Activated CD4-positive, alpha-beta T cell treated with anti-CD3 and anti-CD28 coated beads for 24 hours (primary cell): ENCODE measurements at places on chromosomes 6 and 20.

GRCh38 chr6:52284131-52284459 is 447 bp downstream of the MCM3 start:
- no peak for DNase-seq

DNA sequence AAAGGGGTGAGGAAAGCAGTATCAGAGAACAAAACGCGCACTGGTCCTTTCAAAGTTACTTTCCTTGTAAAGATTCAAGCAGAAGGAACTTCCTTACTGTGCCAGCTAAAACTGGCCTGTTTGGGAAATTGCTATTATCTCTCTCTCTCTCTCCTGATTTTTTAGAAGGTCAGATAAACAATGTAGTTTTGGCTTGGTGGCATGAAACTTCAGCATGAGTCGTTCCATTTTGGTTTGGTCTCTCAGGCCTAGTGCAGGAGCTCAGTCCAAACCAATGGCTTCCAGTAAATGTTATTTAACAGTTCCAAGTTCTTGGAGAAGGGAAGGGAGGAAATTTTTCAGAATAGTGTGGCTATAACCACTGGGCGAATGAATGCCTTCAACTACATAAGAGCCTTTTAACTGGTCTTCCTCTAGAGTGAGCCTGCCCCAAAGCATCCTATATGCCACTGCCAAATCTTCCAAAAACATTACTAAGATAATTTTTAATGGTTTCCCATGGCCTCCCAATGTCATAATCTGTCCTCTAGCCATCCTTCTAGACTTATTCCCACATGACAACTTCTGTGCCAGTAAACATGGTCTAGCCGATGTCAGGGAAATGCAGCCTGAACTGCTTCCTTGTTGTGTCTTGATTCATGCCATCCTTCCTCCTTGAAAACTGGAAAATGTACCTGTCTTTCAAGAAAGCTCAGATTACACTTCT is 9.1 kb upstream of the SNX9 start:
- DNase-seq = no peak

DNA sequence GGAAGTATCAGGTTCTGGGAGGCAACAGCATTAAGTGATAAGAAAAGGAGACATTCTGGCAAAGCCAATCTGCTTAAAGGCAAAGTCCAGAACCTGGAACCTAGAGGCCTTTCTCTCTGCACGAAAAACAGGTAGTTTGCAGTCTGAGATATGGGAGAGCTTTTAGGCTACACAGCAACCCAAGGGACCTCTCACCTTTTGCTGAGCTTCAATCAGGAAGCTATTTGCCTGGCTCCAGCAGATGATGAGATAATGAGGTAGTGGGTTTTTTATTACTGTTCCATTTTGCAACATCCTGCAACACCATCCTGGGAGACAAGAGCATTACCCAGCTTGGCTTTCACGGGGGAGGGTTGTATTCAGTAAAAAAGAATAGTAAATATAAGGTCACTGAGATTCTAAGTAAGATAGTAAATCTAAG is 143.1 kb downstream of the ADGRG6 start:
- DNase-seq = no peak

GRCh38 chr6:44805238-44805846 is 417.8 kb downstream of the CDC5L start:
- no peak for DNase-seq

GRCh38 chr6:115969207-115969929 is 91.3 kb downstream of the FRK start:
- DNase-seq = no peak

DNA sequence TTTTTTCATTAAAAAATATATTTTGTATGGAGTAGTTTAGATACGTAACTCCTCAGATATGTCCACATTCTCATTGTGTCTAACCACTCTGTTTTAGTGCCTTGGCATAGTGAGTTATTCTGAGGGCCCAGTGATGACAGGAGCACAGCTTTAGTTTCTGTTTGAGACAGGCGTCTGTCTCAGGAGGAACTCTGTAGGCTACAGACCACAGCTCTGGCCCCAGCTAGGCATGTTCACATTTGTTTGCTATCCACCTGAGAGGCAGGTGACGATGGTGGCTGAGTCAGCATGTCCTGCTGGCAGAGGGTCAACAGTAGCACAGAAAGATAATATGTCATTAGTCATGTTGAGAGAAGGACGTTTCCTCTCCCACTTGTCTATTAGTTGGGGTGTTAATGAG is 16.3 kb downstream of the LRRC1 start:
- DNase-seq = no peak

GRCh38 chr20:13648291-13649228 is 9.8 kb upstream of the TASP1 start:
- no peak for DNase-seq

DNA sequence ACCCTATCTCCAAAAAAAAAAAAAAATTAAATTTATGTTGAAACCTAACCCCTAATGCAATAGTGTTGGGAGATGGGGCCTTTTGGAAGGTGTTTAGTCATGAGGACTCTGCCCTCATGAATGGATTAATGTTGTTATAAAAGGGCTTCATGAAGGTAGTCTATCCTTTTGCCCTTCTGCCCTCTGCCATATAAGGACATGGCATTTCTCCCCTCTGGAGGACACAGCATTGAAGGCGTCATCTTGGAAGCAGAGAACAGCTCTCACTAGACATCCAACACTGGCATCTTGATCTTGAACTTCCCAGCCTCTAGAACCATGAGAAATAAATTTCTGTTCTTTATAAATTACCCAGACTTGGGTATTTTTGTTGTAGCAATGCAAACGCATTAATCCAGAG is 35.4 kb downstream of the PDYN start:
- no peak for DNase-seq

- DNase-seq = no peak
Measured at GRCh38 chr6:129717277-129717676, 7.3 kb upstream of the ARHGAP18 start.

DNA sequence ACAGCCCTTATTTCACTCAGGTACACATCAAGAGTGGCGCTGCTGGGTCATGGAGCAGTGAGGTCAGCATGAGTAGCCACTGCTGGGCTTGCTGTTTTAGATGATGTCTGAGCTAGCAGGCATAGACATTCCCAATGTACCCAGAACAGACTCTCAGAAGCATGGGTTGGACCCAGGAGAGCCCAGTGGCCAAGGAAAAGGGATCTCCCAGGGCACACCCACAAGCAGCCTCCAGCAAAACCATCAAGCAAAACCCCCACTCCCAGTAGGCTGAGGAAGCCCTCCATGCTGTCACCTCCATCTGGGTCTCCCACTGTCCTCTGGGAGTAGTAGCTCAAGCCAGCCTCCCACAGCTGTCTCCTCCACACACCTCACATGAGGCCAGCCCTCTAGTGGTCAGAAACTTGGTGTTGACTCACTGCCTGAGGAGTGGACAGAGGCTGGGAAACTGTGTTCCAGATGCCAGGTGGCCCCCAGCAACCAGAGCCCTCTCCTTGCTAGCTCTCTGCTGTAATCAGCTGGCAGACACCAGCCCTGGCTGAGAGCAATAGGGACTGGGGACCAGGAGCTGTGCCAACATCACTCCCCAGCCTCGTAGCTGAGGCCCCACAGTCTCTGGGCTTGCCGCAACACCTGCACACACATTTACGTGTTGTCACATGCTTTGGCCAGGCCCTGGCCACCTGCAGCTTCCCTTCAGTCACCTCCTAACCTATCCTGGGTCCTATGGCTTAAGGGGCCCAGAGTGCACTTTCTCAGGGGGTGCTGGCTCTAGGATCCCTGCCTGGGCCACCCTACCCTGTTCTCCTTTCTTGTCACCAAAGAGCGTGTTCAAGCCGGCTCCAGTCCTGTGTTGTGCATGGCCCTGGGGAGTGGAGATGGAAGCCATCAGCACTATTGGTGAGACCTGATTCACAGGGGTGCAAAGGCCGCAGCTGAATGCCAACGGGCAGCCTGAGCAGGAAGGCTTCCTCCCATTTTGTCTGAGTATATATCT is 1.9 kb upstream of the AP5S1 start:
- DNase-seq = no peak

DNA sequence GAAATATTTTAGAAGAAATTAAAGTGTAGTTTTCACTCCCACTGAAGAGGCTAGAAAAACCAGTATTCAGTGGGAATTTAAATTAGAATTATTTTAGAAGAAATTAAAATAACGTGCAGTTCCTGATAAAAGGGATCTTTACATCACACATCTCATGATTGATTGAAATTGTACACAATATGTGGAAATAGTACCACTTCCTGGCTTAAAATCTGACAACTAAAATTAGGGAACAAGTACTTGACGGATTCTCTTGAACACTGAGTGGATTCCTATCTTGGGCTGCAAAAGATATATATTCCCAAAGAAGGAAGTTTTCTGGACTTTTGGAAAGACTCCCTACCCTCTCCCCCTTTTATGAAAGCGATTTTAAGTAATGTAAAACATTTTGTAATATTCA is 14.6 kb upstream of the MTCL3 start:
- DNase-seq = no peak

DNA sequence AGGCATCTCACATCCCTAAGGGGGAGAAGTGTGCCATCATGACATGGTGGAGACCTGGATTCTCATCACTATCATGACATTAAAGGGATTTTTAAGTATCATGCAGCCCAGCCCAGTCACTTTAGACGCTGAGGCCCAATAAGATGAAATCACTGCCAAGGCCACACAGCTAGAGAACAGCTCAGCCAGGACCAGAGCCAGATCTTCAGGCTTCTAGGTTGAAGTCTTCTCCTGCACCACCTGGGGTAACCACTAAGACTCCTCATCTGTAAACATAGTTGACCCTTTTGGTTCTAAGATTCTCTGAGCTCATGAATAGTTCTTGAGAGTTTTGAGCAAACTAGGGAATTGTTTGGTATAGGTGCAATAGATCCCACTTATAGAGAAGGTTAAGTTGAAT is 125.1 kb downstream of the TCP11 start:
- no peak for DNase-seq

DNA sequence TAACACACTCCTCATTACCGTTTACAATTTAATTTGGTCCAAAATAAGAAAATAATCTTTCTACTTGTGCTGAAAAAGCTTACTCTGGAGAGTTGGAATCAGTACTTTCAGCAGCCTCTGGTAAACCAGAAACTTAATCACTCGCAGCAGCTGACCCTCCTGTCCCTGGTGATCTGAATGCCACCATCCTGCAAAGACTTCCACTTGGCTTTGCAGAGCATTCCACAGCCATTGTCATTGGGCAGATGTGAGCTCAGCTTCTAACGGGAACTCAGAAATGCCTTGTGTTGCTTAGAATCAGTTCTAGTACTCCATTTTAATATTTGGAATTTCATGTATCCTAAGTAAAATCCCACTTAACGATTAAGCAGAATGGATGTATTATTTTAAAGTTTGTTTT is 59.7 kb downstream of the PHACTR1 start:
- DNase-seq = no peak

DNA sequence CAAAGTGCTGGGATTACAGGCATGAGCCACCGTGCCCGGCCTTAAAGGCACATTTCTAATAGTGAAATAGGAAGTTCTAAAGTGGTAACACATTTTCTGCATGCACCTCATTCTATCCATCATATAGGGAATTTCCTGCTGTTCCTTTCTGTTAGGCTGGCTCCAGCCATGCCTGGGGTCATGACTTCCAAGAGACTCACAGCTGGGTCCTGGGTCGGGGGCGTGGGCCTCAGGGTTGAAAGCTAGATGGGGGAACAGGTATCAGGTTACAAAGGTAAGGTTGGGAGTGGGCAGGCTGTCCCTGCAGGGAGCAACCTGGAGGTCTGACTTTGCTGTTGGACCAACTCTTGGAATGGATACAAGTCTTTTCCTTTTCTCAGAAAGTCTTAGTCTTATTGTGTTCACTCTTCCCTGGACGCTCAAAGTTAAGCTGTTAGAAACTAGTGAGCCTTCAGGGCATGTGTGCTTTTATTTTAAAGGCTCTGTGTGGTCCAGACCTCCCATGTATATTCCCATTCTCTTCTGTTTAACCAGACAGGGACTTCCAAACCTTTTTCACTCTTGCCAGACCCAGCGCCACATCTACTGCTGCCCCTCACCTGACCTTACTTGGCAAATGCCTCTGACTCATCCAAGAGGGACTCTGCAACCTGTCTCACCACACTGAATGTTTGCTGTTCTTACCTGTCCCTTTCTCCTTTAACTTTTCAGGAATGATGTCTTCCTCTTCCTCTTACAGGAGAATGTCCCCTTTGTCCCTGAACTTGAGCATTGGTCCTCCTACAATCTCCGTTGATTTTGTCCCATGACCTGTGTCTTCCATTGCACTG is 64.4 kb downstream of the TMEM170B start:
- no peak for DNase-seq
